ENCODE measurements at places on chromosomes 12 and 14. TPM values are rescaled to one million over a fixed set of nuclear protein-coding genes. Genes with fewer than 3 reads are reported as not detected.

DNA sequence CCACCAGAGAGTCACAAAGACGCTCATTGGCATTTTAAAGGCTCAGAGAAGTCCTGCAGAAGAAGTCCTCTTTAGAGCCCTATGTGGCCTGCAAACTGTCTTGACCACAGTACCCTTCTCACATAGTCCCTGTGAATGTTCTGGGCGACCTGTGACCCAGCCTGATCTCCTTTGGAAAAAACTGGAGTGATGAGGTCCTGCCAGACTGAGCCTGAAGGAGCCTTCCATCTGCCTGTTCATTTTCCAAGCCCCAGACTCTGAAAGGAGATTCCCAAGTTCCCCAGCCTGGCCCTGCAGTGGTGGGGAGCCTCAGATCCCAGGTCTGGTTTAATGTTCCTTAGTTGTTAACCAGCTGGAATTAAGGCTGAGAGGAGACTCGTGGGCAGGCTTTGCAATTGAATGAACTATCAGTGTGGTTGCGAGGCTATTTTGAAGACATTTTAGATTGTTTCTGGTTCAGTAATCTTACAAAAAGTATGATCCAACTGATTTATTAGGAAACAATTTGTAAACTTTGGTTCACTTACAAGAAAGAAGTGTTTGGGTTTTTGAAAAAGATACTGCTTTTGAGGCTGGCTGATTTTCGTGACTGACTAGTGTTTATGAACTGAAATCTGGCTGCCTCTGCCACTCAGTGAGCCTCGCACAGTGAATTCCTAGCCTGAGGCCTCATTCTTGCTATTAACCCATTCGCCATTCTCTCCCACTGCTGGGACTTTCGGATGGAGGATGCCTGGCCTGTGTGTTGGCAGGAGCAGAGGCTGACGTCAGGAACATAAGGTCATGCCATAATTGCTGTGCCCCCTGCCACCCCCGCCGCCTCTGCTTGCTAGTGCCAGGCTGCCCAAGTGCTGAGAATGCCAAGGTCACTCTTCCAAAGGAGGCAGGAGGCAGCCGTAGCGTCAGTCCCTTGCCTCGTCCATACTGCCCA, 249.0 kb downstream of the CACNA1C start:
- DNase-seq: peak; percentile 46
- H3K36me3 ChIP-seq: no peaks in the 10 kb centered on the region
- H3K4me1 ChIP-seq: peaks cover 99% of the 10 kb centered on the region

GRCh38 chr14:70909733-70910614, 2.7 kb downstream of the PCNX1 start:
- H3K4me1 ChIP-seq: peaks cover 36% of the 10 kb centered on the region
- DNase-seq: no peak
- no peaks in the 10 kb centered on the region for H3K27me3 ChIP-seq
- H3K27ac ChIP-seq: no peak overlapping the region
- peak overlapping the region; percentile 89 for H3K4me3 ChIP-seq

DNA sequence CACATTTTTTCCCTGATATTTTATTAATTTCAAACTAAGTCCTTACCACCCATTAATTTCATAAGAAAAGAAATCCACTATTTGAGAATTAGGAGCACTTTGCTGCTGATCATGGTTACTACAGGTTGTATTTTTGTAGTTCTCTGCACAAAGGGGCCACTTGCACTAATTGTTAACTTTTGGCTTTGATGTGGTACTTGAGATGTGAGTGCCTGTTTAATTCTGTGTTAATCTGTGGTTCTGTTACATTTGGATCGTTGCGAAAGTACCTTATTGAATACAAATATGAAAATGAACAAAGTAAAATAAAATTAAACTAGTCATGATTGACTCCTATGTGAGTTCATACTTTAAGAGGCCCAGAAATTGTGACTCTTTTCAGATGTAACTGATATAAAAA, 374.9 kb upstream of the RGS6 start:
- H3K4me1 ChIP-seq: peaks cover 4% of the 10 kb centered on the region
- H3K27ac ChIP-seq: no peak overlapping the region
- DNase-seq: no peak
- no peaks in the 10 kb centered on the region for H3K27me3 ChIP-seq
- no peaks in the 10 kb centered on the region for H3K36me3 ChIP-seq

DNA sequence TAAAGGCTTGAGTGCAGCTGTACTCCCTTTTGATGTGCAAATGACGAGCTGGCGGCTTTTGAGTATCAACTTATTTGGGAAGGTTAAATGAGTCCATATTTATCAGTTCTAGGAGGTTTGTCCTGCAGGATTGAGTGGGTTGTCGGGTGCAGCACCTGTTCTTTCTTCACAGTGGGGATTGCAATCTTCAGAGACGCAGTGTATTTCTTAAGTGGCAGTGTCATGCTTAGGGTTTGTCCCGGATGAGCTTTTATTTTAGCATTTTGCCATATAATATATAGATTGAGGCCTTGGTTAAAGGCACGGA, 1.2 kb downstream of the FUT8 start:
- H3K36me3 ChIP-seq: no peaks in the 10 kb centered on the region
- H3K27ac ChIP-seq: peak overlapping the region; percentile 92
- no peak for DNase-seq
- peak overlapping the region; percentile 95 for H3K4me3 ChIP-seq
- H3K27me3 ChIP-seq: no peaks in the 10 kb centered on the region
- H3K4me1 ChIP-seq: peaks cover 8% of the 10 kb centered on the region

GRCh38 chr12:80580254-80580653, 127.2 kb upstream of the MYF6 start:
- H3K27me3 ChIP-seq: no peaks in the 10 kb centered on the region
- no peaks in the 10 kb centered on the region for H3K4me1 ChIP-seq
- DNase-seq: no peak
- H3K36me3 ChIP-seq: no peaks in the 10 kb centered on the region
- H3K4me3 ChIP-seq: no peak overlapping the region
- H3K27ac ChIP-seq: no peak overlapping the region

Gene GALNT9
- total RNA-seq: not detected

Gene CLEC7A
- total RNA-seq: 22.6 TPM

Measured in thoracic aorta (tissue), 2 donors.